GM23248 (cell line): ENCODE measurements at places on chromosomes 1 and 21.

DNA sequence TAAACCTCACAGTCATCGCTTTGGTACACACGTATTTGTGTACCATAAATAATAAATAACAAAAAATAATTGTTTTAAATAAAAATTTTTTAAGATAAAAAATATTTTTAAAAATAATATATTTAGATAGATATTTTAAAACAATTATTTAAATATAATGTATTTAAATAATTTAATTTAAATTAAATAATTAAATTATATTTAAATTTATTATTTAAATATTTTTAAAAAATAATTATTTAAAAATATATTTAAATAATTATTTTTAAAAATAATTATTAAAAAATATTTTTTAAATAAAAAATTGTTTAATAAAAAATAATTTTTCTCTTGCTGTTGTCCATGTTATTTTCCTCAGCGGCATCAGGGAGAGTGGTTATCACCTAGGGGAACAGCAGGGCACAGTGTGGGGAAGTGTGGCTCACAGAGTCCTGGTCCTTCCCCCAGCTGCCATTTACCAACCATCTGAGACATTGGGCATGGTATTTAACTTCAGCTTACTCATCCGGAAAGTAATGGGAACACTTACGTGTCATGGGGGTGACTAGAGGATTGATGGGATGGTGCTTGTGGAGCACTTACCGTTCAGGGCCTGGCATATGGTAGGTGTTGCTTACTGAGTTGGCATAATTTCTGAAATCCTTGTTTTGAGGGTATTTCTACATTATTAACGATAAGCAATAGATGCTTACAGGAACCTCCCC lies 92.9 kb upstream of the TSPAN2 start:
- peak; percentile 89 for DNase-seq

GRCh38 chr1:208939537-208940085 lies 643.9 kb upstream of the CAMK1G start:
- no peak for DNase-seq

GRCh38 chr21:8997011-8997440 lies 1524.4 kb upstream of the TPTE start:
- no peak for DNase-seq

DNA sequence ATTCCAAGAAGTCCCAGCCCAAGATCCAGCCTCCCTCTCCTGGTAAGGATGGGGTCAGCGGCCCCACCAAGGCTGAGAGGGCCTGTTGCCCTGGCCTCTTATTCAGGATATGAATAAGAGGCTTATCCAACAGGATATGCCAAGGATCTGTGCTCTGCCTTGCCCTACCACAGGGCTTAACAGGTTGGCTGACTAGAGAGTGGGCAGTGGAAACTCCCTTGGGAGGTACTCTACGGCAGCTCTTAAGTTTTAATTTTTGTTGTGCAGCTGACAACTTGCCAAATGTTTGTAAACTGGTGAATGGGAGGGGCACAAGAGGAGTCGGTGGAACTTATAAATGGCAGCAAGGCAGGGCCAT lies 16.5 kb upstream of the PIGV start:
- no peak for DNase-seq

DNA sequence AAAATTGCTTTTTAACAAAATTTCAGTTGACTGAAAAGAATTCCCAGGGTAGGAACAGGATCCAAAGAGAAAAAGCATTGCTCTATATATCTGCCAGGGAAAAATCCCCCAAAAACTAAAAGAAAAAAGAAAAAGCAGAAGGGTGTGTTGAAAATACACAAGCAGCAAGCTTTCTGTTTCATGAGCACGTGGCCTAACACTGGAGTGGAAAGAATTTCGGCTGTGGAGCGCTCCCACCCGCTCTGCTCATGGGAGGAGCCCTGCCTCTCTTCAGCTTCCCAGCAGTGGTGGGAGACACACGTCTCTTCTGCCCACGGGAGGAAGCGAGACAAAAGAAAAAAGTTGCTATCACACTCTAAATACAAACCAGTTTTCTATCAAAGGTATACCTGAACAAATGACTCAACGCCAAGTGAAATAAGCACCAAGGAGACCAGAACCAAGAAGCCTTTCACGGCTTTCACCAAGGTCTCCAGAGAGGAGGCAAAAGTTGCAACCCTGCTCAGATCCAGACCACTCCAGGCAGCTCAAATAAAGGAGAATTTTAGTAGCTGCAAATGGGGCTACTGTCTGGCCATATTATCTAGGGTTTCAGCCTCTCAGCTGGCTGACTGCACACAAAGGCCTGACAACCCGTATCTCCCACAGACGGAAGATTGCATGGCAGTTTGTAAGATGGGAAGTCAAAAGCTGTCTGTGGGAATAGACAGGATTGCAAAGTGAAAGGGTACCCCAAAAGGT lies 29.5 kb upstream of the ZNF496 start:
- DNase-seq, result peak; percentile 65

- DNase-seq, result peak; percentile 94
These were observed 36.9 kb upstream of the HIVEP3 start for GRCh38 chr1:41955461-41956159.

GRCh38 chr1:34361781-34362357 lies 185.2 kb downstream of the C1orf94 start:
- DNase-seq, result no peak

DNA sequence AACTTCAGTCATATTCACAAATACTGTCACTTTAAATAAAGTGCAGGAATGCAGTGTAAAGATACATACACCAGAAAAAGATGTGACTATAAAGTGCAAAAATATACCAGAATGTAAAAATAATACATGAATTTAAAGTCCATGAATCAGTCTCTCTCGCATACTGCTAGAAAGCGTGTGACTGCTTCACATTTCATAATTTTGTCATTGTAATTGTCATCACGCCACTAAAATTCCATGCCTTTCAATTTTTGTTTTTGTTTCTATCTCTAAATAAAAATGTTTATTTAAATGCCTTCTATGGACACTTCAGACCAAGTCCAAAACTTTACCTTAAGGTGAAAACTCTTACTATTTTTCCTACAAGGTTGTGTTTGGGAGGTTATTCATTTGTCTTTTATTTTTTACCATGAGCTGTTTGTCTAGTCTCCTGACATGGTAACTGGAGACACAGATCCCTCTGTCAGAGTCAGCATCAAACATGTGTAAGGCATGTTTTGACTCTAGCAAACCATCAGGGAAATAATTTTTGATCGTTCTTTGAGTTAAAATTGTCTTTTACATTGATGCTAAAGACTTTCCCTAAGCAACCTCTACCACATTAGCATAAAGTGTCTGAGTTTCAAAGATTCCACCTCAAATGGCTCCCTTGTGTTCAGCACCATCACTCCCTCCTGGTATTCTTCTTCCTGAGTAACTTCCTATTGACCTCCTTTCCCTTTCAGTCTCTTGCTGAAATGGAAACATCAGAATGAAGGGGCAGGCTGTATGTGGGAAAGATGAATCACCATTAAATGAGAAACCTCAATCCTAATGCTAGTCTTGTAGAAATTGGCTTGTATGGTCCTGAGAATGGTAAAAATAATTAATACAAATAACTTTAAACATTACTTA lies 14.0 kb upstream of the AIM2 start:
- peak; percentile 61 for DNase-seq

GRCh38 chr21:33402001-33402979 lies 923 bp upstream of the IFNGR2 start:
- DNase-seq, result peak; percentile 83

DNA sequence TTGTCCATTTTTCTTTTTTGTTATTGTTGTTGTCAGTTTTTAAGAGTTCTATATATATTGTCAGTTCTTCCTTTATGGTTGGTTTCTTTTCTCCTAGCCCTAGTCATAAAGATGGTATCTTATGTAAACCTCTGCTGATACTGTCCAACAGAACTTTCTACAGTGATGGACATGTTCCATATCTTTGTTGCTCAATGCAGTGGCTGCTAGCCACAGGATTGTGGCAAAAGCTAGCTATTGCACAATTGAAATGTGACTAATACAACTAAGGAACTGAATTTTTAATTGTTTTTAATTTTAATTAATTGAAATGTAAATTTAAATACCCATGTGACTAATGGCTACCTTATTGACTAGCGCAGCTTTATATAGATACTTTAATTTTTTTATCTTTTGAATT lies 411.8 kb upstream of the PTBP2 start:
- DNase-seq, result peak; percentile 75

DNA sequence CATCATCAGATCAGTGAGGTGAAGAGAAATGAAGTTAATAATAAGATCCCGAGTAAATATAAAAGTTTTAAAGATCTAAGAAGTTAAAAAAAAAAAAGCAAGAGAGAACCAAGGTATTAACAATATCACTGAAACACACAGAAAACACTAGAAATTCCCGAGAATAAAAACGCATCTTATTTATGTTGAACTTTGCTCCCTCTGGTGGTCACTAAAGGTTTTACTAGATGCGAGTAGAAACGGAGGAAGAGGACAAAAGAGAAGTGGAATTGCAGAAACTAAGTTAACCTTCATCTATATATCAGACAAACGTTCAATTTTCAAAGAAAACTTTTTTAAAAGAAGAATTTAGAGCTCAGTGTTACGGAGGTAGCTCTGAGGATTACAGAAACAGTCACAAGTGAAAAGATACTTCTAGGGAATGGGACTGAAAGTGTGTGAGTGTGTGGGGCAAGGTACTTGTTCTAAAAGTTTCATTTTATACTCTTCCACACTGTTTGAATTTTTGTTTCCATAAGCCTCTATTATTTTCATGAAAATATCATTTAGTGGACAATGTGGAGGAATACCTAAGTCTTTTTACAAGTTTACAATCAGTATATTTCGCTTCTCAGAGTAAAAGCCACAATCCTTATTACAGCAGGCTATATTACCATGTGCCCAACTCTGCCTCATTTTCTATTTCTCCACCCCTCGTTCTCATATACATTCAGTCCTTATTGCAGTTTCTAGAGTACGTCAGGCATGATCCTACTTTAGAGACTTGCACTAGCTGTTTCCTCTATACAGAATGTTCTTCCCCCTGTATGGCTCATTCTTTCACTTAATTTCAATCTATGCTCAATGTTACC lies 19.7 kb downstream of the ACBD6 start:
- peak; percentile 74 for DNase-seq

DNA sequence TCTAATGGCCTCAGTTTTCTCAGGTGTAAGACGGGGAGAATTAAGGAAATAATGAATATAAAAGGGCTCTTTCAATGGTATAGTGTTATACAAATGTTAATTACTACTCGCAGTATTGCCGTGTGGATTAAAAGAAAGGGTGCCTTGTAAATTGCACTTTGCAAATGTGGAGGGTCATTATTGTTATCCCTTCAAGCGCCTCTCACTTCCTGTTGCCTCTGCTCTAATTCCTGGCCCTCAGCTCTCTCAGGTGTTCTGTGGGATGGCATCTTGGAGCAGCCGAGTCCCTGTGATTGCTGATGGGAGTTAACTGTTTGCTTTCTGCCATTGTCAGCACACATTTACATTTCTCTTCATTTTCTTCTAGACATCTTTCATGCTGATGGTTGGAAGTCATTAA lies 7.1 kb upstream of the S100A11 start:
- DNase-seq, result no peak

- no peak for DNase-seq
These were observed 35.2 kb downstream of the SPEN start for GRCh38 chr1:15882665-15883064.

GRCh38 chr1:185912504-185912903 lies 178.3 kb downstream of the HMCN1 start:
- no peak for DNase-seq

- no peak for DNase-seq
These were observed 4.8 kb upstream of the RPE65 start for GRCh38 chr1:68454534-68454933.

GRCh38 chr1:8082945-8083344 lies 56.8 kb upstream of the ERRFI1 start:
- peak; percentile 76 for DNase-seq

- no peak for DNase-seq
These were observed 37.3 kb upstream of the HMGN1 start for GRCh38 chr21:39386194-39386593.

DNA sequence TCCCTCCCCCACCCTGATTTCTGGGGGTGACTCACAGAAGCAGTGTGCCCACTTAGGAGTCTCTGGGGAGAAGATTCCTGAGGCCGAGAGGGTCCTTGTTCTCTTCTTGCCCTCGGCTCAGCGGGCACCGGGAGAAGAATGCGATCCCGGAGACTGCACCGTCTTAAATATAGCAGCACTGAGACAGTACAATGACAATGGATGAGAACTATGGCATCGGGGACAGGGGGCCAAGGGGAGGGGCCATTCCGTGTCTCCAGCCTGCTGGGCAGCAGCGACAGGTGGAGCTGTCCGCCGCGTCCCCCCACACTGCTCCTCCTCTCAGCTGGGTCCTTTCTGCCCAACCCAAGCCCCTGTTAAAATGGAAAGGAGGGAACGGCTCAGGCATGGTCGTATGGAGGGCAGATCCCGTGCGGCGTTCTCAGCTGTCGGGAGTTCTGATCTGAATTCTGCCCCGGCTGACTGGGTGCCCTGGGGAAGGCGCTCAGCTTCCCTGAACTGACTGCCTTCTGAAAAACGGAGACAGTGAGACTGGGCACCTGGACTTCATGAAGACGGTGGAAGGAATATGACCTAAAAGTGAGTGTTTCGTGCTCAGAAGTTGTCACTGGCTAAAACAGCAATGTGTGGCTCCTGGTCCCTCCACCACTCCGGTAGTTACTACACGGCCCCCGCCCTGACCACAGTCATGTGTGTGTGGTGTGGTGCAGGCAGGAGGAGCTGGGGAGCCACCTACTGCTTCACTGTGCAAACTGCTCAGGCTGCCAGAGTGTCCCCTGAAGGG lies at the start of gene MYOM3:
Gene MYOM3, minus strand, starts transcription at position 140 of the 784 bp plus-strand sequence. CDS start 3,499 bp downstream, outside the sequence.
- peak; percentile 92 for DNase-seq
